Stimulated activated CD4-positive, alpha-beta T cell treated with anti-CD3 and anti-CD28 coated beads, Interleukin-1b, Interleukin-23, amount 100 ng/mL, for 1 hour (primary cell): ENCODE measurements at places on chromosomes 3 and 15.
A peak's percentile ranks its signal among the peaks of the same experiment; 100 is the strongest.

DNA sequence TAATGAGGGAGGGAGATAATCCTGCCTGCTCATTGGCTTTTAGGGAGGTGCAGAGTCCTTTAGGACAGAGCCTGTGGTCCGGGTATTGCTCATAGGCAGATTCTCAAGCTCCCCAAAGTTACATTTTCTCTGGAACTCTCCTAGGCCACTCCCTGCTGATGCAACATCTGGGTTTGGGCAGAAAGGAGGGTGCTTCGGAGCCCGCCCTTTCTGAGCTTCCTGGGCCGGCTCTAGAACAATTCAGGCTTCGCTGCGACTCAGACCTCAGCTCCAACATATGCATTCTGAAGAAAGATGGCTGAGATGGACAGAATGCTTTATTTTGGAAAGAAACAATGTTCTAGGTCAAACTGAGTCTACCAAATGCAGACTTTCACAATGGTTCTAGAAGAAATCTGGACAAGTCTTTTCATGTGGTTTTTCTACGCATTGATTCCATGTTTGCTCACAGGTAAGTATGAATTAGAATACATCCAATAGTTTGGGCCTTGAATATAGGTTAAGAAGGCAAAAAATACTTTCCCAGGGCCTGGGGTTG is at the start of gene IL20RB:
Gene IL20RB, plus strand, starts transcription at position 233 of the 538 bp plus-strand sequence. Its CDS starts 131 bp downstream, at position 364.
- DNase-seq: no peak

GRCh38 chr3:5504135-5504534 is 316.6 kb downstream of the EDEM1 start:
- DNase-seq: no peak

GRCh38 chr3:53247619-53248018 is 8.2 kb downstream of the TKT start:
- DNase-seq: no peak

DNA sequence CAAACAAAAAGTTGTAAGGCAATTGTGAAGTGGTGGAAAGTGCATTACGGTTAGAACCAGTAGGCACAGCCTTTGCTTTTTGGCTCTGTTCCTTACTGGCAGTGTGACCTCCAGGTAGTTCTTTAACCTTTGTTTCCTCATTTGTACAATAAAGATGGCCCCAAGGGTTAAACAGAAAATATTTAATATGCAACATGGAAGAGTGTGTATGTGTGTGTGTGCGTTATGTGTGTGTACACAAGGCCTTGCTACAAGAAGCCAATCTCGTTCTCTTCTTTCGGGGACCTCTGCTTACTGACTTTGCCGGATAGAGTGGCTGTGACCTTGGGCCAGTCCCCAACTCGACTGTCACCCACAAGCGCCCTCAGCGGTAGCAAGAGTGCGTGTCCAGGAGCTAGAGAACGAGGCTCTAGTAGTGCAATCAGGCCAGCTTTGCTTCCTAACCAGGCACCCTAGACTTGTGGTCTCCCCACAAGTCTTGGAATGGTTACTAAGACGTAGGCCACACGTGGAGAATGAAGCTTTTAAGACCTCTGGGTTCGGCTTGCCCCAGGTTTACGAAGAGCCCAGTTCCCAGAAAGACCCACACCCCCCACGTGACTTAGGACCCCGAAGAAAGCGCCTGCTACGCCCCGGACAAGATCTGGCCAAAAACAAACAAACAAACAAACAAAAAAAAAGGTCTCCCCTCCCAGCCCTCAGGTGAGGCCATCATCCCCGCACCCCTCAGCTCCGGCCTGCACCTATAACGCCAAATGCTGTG is 593 bp downstream of the CIAO2A start:
- no peak for DNase-seq

GRCh38 chr15:72203507-72203837 is 5.9 kb upstream of the GRAMD2A start:
- no peak for DNase-seq

- DNase-seq: no peak
Measured at GRCh38 chr3:54567949-54568348, 359.9 kb downstream of the LRTM1 start.

DNA sequence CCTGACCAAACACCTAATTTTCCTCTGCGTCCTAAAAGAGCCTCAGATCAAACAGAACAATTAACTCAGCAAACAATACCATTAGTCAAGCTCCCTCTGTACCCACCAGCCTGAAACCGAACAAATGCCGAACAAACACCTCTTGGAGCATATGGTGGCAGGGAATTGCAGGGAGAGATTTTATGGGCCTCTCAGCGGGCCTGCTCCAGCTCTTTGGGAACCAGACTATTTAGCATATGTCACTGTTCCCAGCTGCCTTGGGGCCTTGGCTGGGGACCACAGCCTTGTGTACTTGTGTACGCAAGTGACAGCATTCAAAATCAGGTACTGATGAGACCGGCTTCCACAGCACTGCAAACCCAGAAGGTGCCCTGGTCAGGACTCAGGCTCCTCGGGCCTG is 388.8 kb upstream of the PPP2R3A start:
- no peak for DNase-seq

GRCh38 chr15:88247914-88248313 is 8.6 kb downstream of the NTRK3 start:
- no peak for DNase-seq

DNA sequence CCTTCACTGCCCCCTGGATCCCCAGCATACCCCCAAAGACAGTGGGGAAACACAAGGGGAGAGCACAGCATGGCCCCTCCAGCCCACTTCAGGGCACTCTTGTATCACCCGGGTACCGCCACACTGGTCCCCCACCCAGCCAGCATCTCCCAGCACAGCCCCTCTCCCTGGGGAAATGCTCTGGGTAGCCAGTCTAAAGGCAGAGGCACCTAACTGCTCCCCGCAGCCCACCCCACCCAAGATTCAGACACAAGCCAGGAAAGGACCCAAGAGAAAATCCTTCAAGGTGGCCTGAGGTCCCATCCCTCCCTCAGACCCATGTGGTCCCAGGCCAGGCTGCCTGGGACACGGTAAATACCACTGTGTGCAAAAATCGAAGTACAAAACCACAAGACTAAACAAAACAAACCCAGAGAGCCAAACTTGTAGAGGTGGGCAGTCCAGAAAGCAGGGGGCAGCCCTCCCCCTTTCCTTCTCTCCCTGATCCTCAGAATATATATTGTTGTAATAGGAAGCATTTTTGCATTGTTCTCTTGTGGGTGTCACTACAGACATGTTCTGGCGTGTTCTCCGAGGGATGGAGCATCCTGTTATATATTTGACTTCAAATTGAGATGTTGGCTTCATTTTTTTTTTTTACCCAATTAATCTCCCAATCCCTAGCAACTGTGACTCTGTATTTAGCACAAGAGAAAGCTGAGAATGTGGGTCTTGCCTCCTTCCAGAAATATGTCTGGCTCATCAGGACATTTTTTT is 51.7 kb downstream of the GRIP2 start:
- no peak for DNase-seq

DNA sequence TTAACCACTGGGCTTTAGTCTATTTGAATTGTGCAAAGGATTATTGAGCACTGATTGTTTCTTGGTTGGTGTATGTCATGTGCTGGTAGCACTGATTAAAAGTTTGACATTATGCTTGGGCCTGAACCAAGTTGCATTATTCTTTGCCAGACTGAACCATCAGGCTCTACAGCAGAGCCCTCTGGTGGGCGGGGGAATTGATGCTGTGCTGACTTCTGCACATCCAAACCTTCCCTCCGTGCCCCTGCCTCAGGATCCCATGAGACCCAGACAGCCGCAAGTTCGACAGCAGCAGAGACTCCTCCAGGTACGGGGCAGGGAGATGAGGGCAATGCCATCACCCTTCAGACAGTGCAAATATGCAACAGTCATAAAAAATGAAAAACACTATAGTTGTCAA is 28.4 kb upstream of the P2RY12 start:
- no peak for DNase-seq

DNA sequence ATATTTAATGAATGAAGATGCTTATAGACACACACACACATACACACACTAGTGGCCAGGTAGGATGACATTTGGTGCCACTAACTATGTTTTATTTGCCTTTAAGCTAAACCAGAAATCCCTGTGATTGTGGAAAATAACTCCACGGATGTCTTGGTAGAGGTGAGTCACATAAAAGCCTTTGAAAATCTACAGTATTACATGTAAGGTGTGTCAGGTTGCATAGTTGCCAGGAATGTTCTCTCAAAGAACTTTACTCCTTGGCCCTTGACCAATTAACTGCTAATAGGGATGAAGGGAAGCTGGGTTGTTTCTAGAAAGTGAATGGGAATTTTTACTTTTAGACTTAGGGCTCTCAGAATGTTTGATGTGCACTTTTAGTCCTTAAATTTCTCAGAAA is 9.9 kb downstream of the ZBED2 start:
- DNase-seq: no peak

GRCh38 chr3:36542186-36542585 is 161.9 kb downstream of the STAC start:
- DNase-seq: no peak

GRCh38 chr15:31977812-31978661 is 52.3 kb upstream of the CHRNA7 start:
- peak; percentile 33 for DNase-seq

- DNase-seq: no peak
Measured at GRCh38 chr3:31294430-31295149, 238.1 kb upstream of the STT3B start.

DNA sequence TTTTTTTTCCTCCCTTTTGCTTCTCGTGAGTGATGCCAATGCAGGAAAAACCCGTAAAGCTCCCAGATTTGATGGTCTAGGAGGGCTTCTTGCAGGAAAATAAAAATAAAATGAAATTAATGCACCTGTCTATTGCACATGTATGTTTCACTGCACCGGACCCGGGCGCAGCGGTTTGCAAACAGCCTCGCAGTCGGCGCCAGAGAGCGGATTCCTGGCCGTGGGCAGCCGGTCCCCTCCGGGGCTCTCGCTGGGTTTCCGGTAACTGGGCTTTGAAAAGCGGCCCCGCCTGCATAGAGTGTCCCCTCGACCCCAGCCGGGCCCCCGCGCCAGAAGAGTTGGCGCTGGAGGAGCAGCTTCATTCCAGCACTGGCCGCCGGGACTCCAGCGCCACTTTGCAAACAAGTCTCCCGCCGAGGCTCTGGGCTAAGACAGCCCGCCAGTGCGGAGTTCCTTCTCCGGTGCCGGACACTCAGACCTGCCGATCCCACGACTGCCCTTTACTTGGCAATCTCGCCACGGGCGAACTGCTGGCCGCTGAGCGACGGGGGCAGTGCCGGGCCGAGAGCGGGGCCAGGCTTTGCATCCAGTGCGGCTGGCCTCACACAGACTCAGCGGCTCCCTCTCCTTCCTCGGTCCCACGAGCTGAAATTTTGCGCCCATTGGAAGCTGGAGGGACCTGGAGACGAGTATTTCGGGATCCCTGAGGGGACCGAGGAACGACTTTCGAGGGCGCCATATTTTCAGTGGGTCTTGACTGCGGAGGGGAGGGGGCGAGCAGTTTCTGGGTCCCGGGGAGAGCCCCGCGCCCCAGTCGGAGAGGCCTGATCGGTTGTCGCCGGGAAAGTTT is 225.9 kb upstream of the C2CD4B start:
- no peak for DNase-seq

DNA sequence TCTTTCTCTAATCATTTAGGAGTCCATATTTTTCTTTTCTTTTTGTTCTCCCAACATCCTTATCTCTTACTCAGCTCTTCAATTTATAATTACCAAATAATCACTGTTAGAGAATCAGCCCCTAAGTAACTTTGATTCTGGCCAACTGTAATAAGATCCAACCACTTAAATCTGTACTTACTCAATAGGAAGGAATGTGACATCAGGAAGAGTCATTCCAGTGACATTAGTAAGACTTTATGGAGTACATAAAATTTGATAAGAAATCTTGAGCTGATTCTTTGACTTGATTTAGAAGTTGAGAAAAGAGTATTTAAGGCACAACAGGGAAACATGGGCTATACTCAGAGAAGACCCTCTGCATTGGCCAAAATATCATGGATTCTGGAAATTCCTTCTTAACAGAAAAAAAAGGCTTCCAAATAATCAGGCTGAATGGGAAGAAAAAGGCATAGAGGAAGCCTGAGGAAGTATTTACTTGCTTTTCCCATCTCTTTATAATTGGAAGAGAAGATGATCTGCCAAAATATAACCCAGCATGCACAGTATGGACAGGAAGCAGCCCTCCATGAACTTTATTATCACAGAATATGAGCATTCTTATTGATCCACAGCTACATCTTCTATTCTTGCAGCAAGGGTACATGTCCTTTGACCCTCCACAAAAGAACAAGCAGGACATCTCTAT is 289.7 kb upstream of the TPRG1 start:
- DNase-seq: no peak

GRCh38 chr3:120370463-120370862 is 21.3 kb upstream of the LRRC58 start:
- no peak for DNase-seq

DNA sequence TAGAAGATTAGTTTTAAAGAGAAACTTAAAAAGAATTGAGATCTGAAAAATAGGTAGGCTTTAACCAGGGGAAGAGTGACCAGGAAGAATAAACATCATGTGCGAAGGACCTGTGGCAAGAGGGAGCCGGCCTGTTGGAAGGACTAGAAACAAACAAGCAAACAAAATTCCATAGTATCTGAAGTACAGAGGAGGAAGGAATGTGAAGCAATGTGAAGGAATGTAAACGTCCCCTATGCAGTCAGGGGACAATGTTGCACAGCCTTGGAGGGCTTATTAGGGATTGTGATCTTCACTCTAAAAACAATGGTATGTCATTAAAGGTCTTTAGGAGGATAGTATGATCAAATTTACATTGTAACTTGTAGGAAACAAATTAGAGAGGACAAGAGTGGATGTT is 84.4 kb upstream of the PLCL2 start:
- DNase-seq: no peak

GRCh38 chr3:127461286-127461910 is 129.1 kb downstream of the TPRA1 start:
- DNase-seq: no peak

DNA sequence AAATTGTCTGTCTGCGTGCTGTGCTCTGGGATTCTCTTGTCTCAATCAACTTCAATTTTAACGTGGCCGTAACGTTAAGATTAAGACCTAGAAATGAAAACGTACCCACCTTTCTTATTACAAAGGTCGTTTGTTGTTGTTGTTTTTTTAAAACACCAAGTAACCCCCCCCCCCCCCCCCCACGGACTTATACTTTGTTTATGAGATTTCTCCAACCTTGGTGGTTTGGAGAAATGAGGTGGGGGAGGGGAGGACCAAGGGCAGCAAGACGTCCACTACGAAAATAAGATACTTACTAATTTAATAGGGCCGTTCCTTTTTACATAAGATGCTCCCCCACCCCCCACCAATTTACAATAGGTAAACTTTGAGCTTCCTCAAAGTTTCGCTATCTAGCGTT is 244.4 kb upstream of the TOPAZ1 start:
- DNase-seq: no peak

DNA sequence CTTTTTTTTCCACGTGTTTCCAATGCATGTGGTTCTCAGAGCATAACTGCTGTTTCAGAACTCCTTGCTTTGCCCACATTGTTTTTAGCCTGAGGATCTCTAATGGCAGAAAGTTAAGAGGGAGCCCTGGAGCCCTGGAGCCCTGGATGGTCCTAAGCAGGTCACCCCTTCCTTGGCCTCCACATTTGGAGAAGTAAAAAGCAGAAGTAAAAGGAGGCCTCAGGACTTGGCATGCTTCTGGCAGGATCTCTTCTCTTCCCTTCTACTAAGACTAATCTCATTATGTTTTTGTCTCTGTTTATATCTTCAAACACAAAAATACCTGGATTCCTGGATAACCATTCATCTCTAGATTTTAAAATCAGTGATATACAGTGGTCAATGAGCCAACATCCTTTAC is 50.1 kb downstream of the P2RY1 start:
- DNase-seq: no peak

GRCh38 chr3:186235554-186235953 is 126.5 kb downstream of the DGKG start:
- DNase-seq: no peak
